ENCODE measurements at places on chromosomes 12 and 14. TPM values are rescaled to one million over a fixed set of nuclear protein-coding genes. Genes with fewer than 3 reads are reported as not detected.

DBX2 gene
- 0.12 TPM for total RNA-seq

KRT77 gene
- total RNA-seq, result not detected

KCNC2 gene
- total RNA-seq, result not detected

DNA sequence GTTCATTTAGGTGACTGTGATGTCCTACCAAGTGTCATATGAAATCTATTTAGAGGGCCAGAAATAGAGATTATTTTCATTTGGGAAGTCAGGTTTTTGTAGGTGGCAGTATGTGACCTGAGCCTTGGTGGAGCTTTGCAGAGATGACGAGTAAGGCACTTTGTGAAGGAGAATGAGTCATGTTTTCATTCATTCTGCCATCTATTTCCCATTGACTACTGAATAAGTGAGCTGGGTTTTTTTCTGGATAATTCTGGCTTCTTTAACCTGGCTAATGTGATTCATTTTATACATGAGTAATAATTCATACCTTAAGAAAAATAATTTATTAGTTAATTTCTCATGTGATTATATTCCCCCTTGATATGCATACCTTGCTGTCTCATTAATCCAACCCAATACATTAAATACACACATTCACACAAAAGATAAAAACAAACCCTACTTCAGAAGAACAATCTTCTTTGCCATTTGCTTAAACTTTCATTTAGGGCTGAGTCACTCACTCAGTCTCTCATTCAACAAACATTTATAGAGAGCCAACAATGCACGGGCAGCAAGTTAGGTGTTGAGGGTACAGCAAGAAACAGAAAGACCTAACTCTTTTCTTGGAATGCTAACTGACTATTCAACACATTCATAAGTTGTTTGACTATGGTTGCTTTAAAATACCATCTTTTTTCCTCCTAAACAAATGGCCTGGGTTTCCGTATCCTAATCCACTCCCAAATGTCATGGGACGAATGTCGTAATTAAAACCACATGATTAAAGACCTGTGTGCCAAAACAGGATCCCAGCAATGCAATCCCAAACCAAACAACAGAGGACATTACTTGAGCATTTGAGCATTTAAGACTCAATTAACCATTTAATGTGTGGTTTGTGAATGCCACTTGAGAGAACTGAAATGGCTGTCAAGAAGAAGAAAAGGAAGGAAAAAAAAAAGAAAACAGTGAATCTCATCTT lies 78.0 kb downstream of the KITLG start:
- DNase-seq, result no peak

- DNase-seq, result no peak
Measured at GRCh38 chr14:100712490-100712889, 14.2 kb upstream of the DLK1 start.

- no peak for DNase-seq
Measured at GRCh38 chr14:85336817-85337216, 193.1 kb upstream of the FLRT2 start.

- DNase-seq, result no peak
Measured at GRCh38 chr12:77204083-77204482, 138.7 kb upstream of the E2F7 start.

- DNase-seq, result no peak
Measured at GRCh38 chr12:108296945-108297344, 42.2 kb downstream of the CMKLR1 start.

DNA sequence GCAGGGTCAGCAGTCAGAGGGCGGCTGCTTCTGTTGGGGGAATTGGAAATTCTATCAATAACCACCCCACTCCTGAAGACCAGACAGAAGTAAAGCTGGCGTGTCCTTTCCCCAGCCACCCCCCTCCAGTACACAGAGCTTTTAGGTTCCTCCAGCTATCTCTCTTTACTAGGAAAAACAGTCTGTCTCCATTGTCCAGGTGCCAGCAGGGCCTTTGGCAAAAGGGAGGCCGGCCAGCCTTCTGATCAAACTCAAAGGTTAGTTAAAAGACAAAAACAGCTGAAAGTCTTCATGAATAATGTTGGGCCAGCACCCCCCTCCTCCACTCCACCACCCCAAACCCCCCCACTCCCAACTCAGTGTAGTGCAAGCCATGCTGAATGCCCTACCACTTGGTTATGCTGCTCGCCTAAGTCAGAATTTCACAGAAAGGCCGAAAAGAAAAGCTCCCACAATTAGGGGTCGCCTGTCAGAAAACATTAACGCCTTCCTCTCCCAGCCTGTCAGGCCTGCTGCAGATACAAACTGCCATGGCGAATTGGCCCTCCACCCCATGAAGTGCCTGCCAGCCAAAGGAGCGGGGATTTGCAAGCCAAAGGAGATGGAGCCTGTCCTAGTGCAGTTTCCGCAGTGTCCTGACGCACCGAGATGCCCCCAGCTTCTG lies 8.9 kb downstream of the ASCL1 start:
- DNase-seq, result no peak

Data from lower lobe of right lung (tissue), 2 donors.